ENCODE measurements at places on chromosomes 3 and 15.

- no peak overlapping the region for H3K27ac ChIP-seq
- H3K27me3 ChIP-seq: no peaks in the 10 kb centered on the region
- no peak for DNase-seq
- H3K4me1 ChIP-seq: no peaks in the 10 kb centered on the region
- H3K4me3 ChIP-seq: no peak overlapping the region
- H3K36me3 ChIP-seq: no peaks in the 10 kb centered on the region
These were observed 22.8 kb downstream of the STRIT1 start for GRCh38 chr3:155270485-155271342.

GRCh38 chr3:11534011-11534792 lies 109.5 kb downstream of the VGLL4 start:
- DNase-seq: no peak
- H3K27ac ChIP-seq: no peak overlapping the region
- no peaks in the 10 kb centered on the region for H3K36me3 ChIP-seq
- H3K27me3 ChIP-seq: no peaks in the 10 kb centered on the region

DNA sequence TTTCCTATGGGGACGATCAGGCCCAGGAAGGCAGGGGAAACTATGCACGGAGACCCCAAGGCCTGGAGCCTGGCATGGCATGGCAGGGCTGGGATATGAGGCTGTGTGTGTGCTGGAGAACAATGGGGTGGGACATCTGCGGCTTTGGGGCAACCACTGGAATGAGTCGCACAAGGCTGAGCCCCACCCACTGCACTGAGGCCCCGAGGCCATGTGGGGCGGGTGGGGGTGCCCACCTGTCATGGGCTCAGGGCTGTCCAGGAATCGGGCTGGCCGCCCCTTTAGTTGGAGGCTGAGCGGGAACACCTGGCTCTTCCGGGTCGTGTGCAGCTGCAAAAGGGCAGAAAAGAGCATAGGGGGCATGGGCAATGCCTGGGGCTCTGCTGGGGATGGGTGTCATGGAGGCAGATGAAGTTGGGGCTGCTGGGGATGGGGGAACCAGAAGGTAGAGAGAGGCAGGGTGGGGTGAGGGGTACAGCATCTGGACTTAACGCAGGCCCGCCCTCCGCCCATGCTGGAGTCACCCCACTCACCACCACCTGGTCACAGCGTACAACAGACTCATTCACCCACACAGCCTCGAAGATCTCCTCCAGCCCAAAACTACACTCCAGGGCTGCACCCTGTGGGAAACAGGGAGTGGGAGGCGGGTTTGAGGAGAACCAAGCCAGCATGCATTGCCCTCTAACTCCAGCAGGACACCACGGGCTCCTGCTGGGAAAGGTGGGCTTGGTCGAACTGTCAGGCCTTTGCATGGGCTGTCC lies 31.1 kb downstream of the PLXND1 start:
- H3K27me3 ChIP-seq: no peaks in the 10 kb centered on the region
- peaks cover 54% of the 10 kb centered on the region for H3K36me3 ChIP-seq
- peaks cover 53% of the 10 kb centered on the region for H3K4me1 ChIP-seq
- no peak overlapping the region for H3K4me3 ChIP-seq

DNA sequence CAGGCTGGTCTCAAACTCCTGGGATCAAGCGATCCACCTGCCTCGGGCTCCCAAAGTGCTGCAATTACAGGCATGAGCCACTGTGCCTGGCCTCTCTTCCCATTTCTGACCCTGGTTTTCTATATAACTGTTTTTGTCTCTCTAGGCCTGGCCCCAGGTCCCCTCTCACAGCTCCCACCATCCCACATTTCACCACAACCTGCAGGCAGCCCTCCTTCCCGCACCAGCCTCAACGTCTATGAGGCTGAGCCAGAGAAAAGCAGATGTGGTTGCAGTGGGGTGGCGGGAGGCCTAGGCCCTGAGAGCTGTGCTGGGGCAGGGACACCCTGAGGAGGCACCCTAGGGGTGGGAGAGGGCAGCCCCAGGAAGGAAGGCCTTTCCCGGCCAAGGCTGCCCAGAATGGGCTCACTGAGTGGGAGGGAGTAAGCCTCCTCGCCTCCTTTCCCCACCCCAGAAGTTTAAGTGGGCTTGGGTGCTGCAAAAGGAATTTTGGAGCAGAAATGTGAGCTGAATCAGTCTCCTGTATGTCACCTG lies 99.7 kb downstream of the LSM3 start:
- H3K4me1 ChIP-seq: peaks cover 3% of the 10 kb centered on the region
- peak; percentile 46 for DNase-seq
- H3K36me3 ChIP-seq: no peaks in the 10 kb centered on the region
- H3K27me3 ChIP-seq: no peaks in the 10 kb centered on the region
- no peak overlapping the region for H3K27ac ChIP-seq

DNA sequence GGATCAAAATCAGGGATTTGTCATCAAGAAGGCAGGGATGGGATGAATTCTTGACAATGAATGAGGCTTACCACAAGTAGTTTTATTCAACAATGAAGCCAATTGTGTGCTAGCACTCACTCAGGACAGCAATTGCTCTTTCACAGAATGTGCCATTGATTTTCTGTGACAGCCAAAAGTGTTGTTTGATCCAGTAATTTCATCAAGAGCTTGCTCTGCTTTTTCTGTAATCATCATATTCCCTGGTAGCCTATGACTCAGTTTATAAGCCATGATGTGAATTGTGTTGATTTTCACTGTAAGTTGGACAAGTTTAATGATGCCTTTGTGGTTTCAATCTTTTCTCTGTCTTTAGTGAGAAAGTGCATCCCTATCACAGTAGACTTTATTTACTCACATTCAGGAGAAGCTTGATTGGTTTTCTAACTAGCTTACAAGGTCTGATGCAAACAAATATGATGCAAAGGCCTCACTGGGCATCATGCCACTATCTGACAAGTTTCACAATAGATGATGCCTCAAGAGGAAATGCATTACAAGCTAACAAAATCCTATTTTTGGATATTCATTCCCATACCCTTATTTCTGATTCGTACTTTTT lies 13.6 kb upstream of the CSRNP1 start:
- H3K4me1 ChIP-seq: peaks cover 5% of the 10 kb centered on the region
- no peak overlapping the region for H3K4me3 ChIP-seq
- H3K36me3 ChIP-seq: no peaks in the 10 kb centered on the region

GRCh38 chr3:66998904-66999235 lies 763 bp downstream of the KBTBD8 start:
- peak overlapping the region; percentile 82 for H3K4me3 ChIP-seq
- peaks cover 7% of the 10 kb centered on the region for H3K36me3 ChIP-seq
- H3K4me1 ChIP-seq: peaks cover 37% of the 10 kb centered on the region
- H3K27me3 ChIP-seq: no peaks in the 10 kb centered on the region

DNA sequence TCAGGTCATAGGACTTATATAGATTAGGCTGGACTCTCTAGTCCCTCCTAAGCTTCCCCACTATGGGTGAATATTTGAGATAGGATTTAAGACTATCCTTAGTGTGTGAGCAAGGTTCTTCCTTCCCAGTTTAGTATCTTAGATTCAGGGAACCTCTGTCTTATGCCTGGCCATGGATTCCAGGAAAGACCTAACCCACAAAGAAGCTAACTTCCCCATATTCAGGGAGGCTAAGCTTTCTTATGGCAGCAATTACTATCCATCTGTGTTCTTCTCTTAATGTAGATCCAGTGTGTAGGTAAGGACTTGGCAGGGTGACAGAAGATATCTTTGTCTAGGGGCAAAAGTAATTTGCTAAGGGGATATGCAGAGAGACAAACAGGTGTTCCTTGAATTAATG lies 25.5 kb upstream of the PIK3R4 start:
- no peak overlapping the region for H3K27ac ChIP-seq
- no peaks in the 10 kb centered on the region for H3K36me3 ChIP-seq
- H3K4me1 ChIP-seq: peaks cover 21% of the 10 kb centered on the region
- no peaks in the 10 kb centered on the region for H3K27me3 ChIP-seq
- H3K4me3 ChIP-seq: no peak overlapping the region

Measured in common myeloid progenitor, CD34-positive (primary cell).